ENCODE measurements at places on chromosomes 5 and 9.
A peak's percentile ranks its signal among the peaks of the same experiment; 100 is the strongest.

GRCh38 chr9:110994771-110995241 is 43.5 kb downstream of the LPAR1 start:
- DNase-seq, result peak; percentile 93

GRCh38 chr5:140224658-140225057 is 49.7 kb downstream of the CYSTM1 start:
- no peak for DNase-seq

DNA sequence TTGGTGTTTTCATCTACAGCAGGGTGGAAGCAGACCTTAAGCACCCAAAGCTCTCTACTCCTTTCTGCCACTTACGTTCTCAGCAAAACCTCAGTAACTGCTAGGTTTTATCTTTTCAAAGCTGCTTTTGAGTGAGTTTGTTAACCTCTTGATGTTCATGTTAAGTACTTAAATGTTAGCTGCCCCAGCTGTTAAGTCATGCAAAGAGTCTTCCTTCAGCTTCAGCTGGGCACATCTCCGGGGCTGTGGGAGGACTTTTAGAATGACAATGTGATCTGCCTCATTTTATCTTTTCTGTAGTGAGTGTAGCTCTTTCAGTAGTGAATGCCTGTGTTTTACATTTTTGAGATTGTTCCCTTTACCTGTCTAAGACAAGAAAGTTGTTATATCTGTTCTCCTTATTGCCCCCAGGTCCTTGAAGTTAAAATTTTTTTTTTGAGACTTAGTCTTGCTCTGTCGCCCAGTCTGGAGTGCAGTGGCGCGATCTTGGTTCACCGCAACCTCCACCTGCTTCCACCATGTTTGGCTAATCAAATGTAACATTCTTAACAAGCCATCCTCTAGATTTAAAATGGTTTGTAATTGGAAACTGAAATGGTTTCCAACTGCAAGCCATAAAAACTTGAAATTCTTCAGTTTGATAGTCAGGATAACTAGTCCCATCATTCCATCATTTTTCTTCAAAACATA is 19.6 kb downstream of the KDM4C start:
- no peak for DNase-seq

- DNase-seq, result no peak
Observed at GRCh38 chr5:135225856-135226560, 173.0 kb downstream of the MACROH2A1 start.

DNA sequence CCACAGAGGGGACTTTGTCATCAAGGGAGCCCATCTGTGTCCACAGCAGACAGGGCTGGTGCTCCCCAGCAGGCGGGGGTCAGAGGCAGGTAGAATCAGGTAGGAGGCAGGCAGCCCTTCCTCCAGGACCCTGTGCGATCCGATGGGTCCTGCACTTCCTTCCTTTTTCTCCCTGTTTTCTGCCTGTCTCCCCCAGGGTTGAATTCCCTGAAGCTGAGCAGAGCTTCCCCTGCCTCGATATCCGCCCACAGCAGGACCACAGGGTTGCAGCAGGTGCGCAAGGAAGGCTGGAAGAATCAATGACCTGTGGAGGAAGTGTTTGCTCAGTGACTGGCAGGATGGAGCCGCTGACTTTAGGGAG is 69.2 kb downstream of the MRPL36 start:
- DNase-seq, result no peak

- no peak for DNase-seq
Observed at GRCh38 chr9:96078897-96079490, 203.5 kb downstream of the ERCC6L2 start.

- DNase-seq, result peak; percentile 46
Observed at GRCh38 chr9:136546697-136547501, 1.1 kb upstream of the NOTCH1 start.

DNA sequence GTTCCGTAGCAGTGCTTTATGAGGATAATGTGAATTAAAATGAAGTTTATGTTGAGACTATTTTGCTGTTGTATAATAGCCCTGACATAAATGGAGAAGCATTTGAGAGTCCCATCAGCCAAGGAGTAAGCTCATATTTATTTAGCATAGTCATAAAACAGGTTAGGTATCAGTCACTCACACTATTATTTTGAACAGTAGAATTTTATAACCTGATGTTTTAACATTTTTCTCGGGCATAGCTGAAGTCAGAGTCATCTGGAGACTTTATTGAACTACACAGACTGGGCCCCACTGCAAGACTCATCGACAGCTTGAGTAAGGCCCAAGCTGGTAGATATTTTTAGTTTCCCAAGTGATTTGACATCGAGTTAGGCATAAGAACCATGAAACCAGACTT is 620.3 kb upstream of the WWC1 start:
- DNase-seq, result no peak

DNA sequence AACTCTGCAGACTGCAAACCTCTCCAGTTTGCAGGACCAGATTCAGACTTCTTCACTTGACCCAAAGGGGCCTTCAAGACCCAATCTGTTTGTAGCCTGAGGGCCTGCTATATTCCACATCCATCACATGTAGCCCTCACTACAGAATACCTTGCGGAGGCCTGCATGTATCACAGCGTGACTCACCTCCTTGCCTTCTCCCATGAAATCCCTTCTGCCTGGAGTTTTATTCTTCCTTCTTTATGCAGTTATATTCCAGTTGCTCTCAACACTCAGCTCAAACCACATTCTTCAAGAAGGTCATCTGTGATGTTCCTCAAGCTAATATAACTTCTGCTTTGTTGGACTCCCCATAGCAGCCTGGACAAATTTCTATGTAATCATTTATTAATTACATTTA is 198.5 kb upstream of the PTGER4 start:
- DNase-seq, result no peak

GRCh38 chr5:41649659-41650058 is 139.3 kb upstream of the PLCXD3 start:
- no peak for DNase-seq

- no peak for DNase-seq
Observed at GRCh38 chr9:136499071-136499934, 16.5 kb upstream of the SEC16A start.

DNA sequence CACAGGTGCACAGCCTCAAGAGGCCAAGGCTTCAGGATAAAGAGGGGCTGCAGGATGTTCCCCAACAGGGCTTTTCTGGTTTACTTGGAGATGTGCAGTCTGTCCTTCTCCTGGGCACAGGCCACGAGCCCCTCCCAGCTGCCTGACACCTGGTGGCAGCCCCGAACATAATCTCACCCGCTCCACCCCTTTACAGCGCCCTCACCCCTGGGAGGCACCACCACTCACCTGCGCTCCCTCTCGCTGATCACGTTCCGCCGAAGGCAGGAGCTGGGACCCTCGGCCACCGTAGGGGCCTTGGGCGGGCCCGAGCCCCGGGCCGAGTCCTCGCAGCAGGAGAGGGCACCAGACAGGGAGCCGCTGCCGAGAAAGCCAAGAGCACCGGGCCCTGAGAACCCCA is 514 bp downstream of the SOHLH1 start:
- no peak for DNase-seq

DNA sequence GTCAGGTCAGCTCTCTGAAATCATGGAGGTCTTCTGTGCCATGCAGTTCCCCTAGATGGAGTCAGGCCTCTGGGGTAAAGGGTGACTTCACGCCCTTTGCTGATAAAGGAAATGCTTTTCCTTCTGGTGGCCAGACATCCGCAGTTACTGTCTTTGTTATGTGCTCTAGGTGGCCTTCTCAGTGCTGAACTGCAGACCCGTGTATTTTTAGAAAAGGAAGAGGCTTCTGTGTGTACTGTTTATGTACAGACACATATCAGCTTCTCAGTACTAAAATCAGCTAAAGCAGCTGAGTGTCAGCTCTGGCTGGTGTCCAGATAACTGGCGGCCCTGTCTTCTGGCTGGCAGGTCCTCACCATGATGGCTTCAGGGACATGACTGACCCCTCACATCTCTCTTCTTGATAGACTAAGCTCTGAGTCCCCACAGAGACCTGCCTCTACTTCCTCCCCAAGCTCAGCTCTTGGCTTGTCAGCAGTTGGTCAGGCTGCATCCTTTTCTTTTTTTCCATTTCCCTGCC is 75.3 kb downstream of the ARHGAP26 start:
- peak; percentile 38 for DNase-seq

GRCh38 chr9:37300620-37301019 is 121.9 kb upstream of the GRHPR start:
- no peak for DNase-seq

DNA sequence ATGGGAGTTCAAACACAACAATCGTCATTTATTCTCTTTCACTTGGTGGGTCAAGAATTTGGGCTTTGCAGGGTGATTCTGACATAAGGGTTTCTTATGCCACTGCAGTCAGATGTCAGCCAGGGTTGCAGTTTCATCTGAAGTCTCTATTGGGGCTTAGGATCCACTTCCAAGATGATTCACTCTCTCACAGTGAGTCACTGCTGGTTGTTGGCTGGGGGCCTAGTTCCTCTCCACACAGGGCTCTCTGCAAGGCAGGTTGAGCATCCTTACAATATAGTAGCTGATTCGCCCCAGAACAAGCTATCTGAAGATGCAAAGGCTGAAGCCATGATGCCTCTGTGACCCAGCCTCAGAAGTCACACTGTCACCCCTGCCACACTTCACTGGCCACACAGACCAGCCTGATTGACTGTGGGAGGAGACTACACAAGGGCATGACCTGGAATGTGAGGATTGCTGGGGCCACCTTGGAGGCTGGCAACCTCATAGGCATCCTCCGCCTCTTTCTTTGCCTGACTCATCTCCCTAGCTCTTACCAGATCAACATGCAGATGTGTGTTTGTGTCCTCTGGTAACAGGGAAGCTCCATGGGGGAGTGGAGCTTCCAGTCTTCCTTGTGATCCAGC is 4.5 kb upstream of the CARD19 start:
- DNase-seq, result peak; percentile 74

GRCh38 chr9:99199938-99200539 is 21.7 kb downstream of the ALG2 start:
- DNase-seq, result no peak

GRCh38 chr5:34452170-34452828 is 203.8 kb upstream of the RAI14 start:
- no peak for DNase-seq

DNA sequence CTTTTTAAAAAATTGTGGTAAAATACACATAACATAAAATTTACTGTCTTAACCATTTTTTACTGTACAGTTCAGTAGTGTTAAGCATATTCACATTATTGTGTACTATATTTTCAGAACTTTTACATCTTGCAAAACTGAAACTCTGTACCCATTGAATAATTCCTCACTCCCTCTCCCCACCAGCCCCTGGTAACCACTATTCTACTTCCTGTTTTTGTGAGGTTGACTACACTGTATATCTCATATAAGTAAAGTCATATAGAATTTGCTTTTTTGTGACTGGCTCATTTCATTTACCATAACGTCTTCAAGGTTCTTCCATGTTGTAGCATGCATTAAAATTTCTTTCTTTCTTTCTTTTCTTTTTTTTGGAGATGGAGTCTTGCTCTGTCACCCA is 87.0 kb downstream of the LNPEP start:
- DNase-seq, result peak; percentile 53

- DNase-seq, result no peak
Observed at GRCh38 chr5:158117467-158118160, 258.7 kb upstream of the CLINT1 start.

DNA sequence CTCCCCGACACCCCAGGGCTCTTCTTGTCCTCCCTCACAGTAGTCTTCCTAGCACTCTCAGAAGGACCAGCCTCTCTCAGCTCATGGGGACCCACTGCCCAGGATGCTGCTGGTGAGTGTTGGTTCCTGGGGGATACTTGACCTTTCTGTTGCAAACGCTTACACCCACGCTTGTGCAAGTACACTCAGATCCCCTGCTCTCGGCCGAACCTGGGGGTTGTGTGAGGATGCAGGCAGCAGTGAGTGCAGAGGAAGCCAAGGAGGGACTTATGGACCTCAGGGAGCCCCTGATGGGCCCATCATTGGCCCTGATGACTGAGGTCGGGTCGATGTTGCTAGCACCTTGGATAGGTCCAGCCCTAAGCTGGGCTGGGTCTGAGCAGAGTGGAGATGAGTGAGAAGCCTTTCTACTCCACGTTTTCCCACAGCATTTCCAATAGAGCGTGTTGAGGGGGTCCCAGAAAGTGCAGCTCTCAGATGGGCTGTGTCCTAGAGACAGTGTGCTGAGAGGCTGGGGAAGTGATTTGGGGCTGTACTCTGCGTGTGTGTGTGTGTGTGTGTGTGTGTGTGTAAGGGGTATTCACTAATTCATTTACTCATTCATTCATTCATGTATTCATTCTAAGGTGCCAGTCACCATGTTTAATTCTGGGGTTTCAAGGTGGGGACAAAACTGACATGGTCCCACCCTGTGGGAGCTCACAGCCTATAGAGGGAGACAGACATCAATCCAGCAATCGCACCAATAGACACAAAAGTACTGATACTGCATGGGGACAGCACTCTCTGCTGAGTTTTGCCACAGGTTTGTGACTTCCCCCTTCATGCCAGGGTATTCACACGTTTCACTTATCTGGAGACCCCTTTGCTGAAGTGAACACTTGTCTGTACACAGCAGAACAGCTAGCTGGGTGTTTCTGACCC is 25.2 kb upstream of the PITX1 start:
- DNase-seq, result no peak

- DNase-seq, result no peak
Observed at GRCh38 chr5:167317884-167318283, 973.6 kb upstream of the WWC1 start.

DNA sequence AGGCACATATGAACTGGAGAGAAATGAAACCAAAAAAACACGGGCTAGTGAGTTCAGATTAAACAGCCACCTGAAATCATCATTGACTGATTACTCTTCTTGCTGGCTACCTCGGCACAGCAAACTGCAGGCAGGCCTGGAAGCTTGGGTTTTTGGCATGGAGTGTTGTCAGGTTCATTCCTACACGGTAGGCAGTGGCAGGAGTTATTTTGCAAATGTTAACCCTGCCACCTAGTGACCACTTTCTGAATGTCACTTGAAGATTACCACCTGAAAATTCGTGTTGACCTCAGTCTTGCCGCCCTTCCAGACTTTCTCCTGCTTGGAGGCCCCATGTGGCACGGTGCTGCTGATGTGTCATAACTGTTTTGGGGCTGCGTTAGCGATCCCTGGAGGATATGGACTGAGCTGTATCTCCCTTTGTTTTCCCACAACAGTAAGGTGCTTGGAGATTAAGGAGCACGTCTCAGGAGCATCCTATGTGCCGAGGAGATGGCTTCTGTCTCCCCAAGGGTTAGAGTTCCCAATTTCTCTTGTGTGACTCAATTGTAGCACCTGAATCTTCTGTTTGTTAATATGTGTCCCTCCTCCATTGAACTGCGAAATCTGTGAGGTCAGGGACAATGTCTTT is 12.7 kb upstream of the CD180 start:
- DNase-seq, result peak; percentile 80

- DNase-seq, result peak; percentile 73
Observed at GRCh38 chr5:66875315-66875714, 279.1 kb downstream of the MAST4 start.

- DNase-seq, result no peak
Observed at GRCh38 chr5:158988987-158989730, 110.6 kb downstream of the EBF1 start.

DNA sequence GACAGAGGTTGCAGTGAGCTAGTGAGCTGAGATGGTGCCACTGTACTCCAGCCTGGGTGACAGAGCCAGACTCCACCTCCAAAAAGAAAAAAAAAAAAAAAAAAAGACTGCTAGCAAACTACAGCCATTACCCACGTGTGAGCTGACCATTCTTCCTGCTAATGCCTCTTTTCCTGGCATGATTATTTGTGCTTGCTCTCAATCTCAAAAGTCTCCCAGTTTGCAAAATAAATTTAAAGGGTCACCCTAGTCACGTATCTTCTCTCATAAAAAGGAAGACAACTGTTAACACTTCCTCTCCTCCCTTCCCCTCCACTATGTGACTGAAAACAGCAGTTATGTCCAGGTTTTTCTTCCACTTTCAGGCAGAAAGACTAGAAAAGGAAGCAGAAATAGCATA is 37.2 kb downstream of the TRIM36 start:
- no peak for DNase-seq

- peak; percentile 66 for DNase-seq
Observed at GRCh38 chr5:102283102-102283797, 12.8 kb downstream of the SLCO4C1 start.

Data from common myeloid progenitor, CD34-positive (primary cell).